HFFc6 (cell line): ENCODE measurements at places on chromosomes 6 and 20. TPM values are rescaled to one million over a fixed set of nuclear protein-coding genes. Genes with fewer than 3 reads are reported as not detected.

GRCh38 chr6:154709621-154710020 lies 23.6 kb upstream of the SCAF8 start:
- no peak for DNase-seq

Gene PDE10A
- total RNA-seq: 2.0 TPM in 1 of 3 replicates, not detected in the others

- DNase-seq: no peak
Measured at GRCh38 chr6:5357486-5357885, 96.2 kb downstream of the FARS2 start.

Gene HSPA12B
- not detected in 3 replicates for total RNA-seq

Gene CLPSL1
- not detected in 3 replicates for total RNA-seq

- DNase-seq: no peak
Measured at GRCh38 chr20:18672834-18673233, 85.0 kb downstream of the DTD1 start.
